ENCODE measurements at places on chromosomes 3 and 15.

DNA sequence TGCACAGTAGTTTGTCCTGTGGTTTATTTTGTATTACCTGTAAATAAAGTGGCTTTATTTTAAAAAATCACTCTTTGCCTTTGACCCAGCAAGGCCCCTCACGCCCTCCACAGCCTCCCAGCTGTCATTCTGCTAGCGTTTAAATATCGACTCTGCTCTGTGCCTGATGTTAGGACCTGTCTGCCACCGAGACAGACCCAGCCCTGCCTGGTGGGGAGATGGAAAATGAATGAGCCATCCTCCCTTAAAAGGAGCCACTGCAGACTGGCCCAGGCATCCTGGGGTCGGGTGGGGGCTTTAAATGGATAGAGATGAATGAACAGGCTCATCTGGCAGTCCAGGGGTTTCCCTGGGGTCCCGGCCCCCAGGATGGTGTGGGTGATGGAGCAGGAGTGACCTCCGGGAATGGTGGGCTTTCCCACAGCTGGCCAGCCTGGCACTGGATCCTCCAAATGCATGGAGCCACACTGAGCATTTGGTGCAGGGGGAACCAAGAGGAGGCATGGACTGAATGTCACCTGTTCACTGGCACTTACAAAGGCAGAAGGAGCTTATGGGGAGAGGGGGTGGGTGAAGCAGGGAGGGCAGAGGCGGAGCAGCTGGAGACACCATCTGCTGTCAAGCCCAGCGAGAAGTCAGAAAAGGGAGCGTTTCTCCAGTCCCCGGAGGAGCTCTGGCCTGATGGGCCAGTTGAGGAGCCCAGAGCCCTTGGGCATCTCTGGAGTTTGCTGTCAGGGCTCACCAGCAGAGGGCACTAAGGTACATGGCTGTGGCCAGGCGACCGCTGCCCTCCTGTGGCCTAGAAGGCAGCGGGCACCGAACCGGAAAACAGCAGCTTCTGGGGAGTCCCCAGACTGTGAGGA, 11.9 kb downstream of the GRM2 start:
- peak; percentile 25 for DNase-seq

GRCh38 chr15:35466476-35466875, 79.5 kb downstream of the DPH6 start:
- no peak for DNase-seq

GRCh38 chr3:124610130-124610529, 120.1 kb upstream of the UMPS start:
- DNase-seq, result no peak

DNA sequence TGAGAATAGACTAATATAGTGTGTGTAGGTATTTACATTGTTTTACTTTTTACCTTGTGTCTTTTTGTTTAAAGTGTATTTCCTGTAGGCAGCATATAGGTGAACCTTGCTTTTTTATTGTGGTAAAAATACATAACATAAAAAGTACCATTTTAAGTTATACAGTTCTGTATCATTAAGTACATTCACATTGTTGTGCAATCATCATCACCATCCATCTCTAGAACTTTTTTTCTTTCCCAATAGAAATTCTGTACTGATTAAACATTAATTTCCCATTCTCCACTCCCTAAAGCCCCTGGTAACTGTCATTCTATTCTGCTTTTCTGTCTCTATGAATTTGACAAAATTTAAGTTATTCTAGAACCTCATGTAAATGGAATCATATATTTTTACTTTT, 48.2 kb upstream of the EIF5A2 start:
- no peak for DNase-seq

DNA sequence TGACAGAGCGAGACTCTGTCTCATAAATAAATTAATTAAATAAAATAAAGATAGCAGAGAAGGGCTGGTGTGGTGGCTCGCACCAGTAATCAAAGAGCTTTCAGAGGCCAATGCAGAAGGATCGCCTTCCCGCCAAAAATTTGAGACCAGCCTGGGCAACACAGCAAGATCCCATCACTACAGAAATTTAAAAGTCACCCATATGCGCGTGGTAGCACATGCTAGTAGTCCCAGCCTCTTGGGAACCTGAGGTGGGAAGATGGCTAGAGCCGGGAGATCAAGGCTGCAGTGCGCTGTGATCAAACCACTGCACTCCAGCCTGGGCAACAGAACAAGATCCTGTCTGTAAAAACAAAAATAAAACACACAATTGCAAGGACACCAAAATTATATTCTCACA, 9.6 kb downstream of the SMARCC1 start:
- no peak for DNase-seq

- no peak for DNase-seq
Observed at GRCh38 chr15:48186271-48186670, 5.2 kb upstream of the CTXN2 start.

GRCh38 chr3:108190346-108190745, 31.9 kb downstream of the IFT57 start:
- no peak for DNase-seq

DNA sequence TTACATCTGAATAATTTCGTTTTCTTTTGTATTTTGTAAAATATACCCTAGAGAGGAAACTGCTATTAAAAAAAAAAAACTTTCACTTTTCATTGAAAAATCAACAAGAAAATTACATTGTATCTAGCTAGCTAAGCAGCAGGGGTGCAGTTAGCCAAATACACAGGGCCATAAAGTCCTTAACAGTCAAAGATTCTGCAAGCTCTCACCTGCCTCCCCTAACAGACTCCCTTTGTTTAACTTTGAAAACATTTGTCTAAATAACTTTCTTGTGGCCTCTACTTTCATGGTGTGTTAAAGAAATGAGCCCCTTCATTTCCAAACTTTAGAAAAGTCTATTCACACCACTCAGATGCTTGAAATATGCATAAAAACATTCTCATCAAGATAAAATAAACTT, 23.3 kb downstream of the CBLB start:
- no peak for DNase-seq

DNA sequence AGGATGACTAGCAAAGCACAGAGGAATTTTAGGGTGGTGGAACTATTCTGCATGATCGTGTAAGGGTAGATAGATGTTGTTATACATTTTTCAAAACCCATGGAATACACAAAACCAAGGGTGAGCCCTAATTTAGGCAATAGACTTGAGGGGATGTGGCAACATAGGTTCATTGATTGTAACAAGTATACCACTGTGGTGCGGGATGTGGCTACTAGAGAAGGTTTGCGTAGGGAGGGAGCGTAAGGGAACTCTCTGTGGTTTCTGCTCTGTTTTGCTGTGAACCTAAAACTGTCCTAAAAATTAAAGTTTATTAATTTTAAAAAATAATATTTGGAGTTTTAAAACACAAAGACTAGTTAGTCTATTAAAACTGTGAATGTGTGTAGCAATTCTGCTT, 202.8 kb downstream of the PLCL2 start:
- no peak for DNase-seq

DNA sequence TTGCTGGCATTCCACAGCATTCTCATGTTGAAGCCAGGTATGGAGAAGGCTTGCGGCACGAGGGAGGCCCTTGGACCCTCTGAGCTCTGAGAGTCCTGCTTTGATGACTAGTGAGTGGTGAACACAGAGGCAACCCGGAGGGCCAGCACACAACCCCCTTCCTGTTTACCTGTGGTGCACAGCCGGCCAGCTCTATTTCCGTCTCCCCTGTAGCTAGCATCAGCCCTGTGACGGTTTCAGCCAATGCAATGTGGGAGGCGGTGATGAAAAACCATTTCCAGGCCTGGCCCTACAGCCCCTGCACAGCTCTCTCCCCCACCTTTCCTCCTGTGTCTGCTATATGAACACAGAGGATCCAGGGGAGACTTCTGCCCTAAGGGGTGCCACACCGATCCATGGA, 76.8 kb upstream of the KLHL25 start:
- DNase-seq, result no peak

GRCh38 chr15:100338971-100339444, 2.8 kb downstream of the ADAMTS17 start:
- no peak for DNase-seq

DNA sequence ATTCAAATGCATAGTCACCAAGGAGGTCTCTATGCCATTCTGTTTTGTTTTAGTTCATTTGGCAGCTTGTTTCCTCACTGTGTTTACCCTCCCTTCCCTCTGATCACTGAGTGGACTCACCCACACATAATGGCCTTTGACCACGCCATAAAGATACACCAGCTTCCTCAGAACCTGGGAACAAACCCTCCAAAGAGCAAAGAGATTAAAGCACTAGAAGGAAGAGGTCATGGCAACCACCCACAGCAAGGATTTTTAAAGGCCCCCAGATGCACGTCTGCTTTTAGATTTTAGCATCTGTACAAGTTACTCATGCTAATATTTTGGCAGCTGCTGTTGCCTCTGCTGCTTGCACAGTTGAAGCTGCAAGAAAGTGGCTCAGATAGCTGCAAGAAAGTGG, 47.9 kb upstream of the CADPS start:
- no peak for DNase-seq

GRCh38 chr3:21120826-21121225, 630.2 kb downstream of the ZNF385D start:
- DNase-seq, result no peak

DNA sequence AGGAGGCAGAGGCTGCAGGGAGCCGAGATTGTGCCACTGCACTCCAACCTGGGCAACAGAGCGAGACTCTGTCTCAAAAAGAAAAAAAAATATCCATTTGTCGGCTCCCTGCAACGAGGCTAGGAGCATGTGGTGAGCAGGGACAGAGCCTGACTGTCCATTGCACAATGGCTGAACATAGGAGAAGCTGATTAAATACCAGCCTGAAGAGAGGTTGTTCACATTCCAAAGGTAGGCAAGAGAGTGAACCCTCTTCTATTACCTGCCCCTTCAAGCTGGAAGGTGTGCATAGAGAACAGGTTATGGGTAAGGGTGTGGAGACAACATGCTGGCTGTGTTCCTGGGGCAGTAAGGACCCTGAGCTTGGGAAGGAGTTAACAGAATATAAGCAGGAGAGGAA, 78.7 kb downstream of the DAPK2 start:
- DNase-seq, result no peak

DNA sequence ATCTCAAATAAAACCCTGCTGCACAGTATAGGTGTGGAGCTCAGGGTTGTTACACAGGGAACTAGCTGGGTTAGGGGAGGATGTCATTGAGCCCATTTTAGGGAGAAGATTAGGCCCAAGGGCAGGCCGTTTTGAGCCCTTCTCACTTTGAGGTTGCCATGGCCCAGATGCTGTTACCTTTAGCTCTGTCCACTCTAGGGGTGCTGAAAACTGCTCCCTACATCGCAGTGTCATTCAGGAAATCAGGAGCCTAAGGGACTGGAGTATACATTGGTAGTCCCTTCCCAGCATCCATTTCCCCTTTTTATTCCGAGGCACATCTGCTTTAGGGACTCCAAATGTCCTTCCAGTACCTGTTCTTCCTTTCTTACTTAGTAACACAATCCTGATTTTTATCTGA, 79.0 kb upstream of the SELENOK start:
- DNase-seq, result no peak

- DNase-seq, result no peak
Observed at GRCh38 chr15:25706176-25706955, 156.8 kb downstream of the ATP10A start.

GRCh38 chr3:189909139-189909538, 211.6 kb downstream of the P3H2 start:
- DNase-seq, result no peak

All from stimulated activated CD8-positive, alpha-beta memory T cell treated with anti-CD3 and anti-CD28 coated beads, Interleukin-7, amount 100 ng/mL, for 24 hours (primary cell).